ENCODE measurements at places on chromosomes 2 and 18.

DNA sequence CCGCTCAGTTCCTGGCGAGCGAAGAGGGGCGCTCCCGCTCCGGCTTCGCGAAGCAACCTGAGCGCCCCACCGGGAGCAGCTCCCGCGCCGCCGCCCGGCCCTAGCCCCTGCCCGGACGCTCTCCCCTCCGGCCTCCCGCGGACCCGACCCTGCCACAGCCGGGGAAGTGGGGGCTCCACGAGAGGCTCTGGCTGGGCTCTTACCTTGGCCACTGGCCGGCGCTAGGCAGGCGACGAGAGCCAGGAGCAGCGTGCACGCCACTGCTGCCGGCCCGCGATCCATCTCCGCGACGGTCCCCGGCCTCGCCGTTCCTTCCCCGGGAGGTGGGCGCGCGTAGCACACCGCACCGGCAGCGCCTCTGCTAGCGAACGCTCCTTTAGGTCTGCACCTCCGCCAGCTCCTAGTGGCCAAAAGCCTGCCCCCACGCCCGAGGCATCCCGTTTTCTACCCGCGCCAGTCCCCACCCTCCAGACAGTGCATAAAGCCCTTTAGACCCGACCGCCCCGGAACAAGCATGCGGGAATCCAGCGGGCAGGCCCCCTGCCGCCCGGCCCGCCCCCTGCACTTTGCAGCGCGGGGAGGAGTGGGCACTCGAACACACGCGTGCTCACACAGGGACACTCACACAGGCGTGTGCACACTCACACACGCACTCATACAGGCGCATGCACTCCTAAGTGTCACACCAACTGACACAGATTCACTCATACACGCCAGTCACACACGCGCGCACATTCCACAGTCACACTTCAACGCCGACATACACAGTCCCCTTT lies at the start of gene LRP2:
Gene LRP2, minus strand, starts transcription at position 417 of the 776 bp plus-strand sequence. Its CDS starts 135 bp downstream, at position 282.
- DNase-seq: peak; percentile 11

- DNase-seq: no peak
These were observed 70.2 kb downstream of the LBH start for GRCh38 chr2:30301551-30301950.

- DNase-seq: no peak
These were observed 74.1 kb downstream of the BOD1L2 start for GRCh38 chr18:57220930-57221483.

DNA sequence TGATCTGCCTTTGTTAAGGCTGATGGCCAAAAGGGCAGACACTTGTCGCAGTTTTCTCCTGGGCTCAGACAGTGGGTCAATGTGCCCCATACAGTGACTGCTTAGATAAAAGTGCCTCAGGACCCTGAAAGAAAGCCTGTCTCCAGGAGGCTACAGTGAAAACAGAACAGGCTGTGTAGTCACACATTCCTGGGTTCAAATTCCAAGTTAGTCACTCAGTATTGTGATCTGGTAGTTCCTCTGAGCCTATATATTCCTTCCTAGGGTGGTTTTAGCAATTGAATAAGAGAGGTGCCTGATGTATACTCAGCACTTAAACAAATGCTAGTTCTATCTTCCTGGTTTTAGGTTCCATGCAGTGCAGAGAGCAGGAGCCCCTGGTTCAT lies 54.4 kb downstream of the RPL37A start:
- DNase-seq: no peak

DNA sequence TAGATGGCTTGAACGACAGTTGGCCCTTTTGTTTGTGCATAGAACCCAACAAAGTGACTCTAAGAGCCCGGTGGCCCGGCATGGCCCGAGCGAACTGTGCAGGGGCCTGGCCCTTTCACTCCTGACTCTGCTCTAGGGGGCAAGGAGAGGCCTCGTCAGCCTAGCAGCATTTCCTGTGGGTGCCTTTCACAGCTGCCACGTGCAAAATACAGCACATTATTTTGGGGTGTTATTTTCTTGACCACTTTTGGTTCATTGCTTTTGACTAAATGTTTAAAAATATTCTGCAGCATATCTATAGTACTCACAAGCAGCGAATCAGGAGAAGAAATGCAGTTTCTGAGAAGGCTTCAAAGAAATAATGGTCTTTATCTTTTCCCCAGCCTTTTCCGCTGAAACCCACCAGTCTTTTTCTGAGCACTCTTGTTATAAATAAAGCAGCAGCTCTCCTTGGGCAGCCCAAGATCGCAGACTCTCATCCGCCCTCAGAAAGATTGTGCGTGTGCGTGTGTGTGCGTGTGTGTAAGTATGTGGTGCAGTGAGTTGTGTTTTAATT lies 31.3 kb downstream of the DGKD start:
- DNase-seq: peak; percentile 27

- DNase-seq: no peak
These were observed 393.5 kb downstream of the CTNNA2 start for GRCh38 chr2:79906139-79906890.

GRCh38 chr2:201363857-201364560 lies 6.9 kb upstream of the FLACC1 start:
- peak; percentile 31 for DNase-seq

- peak; percentile 63 for DNase-seq
These were observed at the start of gene ELAC1 for GRCh38 chr18:50967714-50968661. Gene ELAC1, plus strand, starts transcription at chr18:50968040. Its CDS starts 6,365 bp downstream, at chr18:50974405.

- no peak for DNase-seq
These were observed 442.3 kb upstream of the HNMT start for GRCh38 chr2:137521653-137522619.

DNA sequence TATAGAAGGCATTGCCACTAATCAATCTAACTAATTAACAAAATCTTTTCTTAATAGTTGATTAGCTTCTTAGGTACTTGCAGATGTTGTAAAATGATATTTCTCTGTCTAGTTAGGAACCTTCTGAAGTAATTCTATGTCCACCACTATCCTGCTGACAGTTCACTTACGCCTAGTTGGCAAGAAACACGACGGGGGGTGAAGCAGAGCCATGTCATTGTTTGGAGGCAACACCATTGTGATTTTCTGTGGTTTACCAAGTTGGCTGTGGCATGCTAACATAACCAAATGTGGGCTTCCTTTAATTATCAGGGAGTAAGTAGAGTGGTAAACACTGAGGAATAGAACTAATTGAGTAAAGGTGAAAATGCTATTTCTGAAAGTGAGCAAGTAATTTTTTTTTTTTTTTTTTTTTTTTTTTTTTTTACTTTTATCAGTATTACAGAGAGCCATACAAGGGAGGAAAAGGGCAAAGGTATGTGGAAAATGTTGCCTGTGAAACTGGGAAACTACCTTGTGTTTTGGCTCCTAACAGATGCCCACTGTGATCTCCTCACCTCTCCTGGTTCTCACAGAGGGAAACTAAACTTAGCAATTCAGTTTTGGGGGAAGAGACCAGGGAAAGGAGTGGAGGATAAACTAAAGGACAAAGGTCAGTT lies 126.8 kb downstream of the MEIS1 start:
- no peak for DNase-seq

GRCh38 chr2:4618630-4619228 lies 915.4 kb downstream of the DCDC2C start:
- no peak for DNase-seq

DNA sequence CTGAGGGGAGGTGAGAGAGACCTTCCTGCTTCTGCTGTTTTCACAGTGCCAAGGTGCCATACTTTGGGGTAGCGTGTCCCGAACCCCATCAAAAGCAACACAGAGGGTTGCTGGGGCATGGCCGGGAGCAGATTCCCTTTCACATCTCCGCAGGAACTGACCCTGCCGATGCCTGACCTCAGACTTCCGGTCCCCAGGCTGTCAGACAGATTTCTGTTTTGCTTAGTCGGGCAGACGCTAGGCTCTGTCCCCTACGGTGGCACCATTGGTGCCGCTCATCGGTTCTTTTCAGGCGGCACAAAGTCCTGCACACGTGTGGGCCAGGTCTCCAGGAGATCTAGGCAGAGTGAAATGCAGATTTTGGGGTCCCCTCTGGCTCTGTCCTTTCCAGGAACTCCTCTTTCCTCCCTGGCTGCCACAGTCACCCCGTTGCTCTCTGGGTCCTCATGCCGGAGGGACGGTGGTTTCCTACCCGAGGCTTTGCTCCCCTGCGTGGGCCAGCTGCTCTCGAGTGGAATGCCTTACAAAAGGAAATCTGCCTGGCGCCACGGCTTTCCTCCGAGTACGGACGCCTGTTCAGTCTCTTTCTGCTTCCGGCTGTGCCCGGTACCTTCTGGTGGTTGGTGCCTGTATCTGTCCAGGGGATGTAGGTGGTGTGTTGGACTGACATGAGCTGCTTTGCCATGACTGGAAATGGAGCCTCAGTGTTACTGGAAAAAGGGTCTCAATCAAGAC lies 39.3 kb downstream of the RTP5 start:
- DNase-seq: no peak

GRCh38 chr18:79478484-79479115 lies 82.9 kb downstream of the NFATC1 start:
- no peak for DNase-seq

GRCh38 chr2:240503375-240503774 lies 54.4 kb downstream of the ANKMY1 start:
- DNase-seq: no peak

- DNase-seq: no peak
These were observed 20.7 kb upstream of the DPP10 start for GRCh38 chr2:114421781-114422180.

- no peak for DNase-seq
These were observed 57.6 kb upstream of the RNF152 start for GRCh38 chr18:61950371-61950770.

DNA sequence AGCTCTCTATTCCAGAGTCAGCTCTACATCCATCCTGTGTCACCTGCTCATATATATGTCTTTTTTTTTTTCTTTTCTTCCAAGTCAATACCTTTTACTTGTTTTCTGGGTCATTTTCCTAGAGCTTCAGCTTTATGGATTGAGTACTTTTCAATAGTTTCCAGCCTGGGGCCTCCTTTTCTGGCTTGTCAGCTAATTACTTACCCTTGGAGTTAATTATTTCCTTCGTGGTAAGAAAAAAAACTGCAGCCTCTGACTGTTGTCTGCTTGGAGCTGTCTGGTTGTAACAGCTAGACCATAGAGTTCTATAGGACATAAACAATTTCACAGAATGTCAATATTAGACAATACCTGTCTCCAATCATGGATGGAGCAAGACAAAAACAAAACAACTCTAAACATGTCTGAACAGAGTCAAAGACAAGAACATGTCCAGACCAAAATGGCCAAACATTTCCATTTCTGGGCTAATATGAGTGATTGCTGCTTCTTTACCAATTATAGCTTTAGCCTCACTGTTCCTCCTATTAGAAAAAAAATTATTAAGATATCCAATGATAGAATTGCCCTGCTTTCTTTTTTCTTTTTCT lies 643.1 kb downstream of the SLC4A3 start:
- DNase-seq: no peak

DNA sequence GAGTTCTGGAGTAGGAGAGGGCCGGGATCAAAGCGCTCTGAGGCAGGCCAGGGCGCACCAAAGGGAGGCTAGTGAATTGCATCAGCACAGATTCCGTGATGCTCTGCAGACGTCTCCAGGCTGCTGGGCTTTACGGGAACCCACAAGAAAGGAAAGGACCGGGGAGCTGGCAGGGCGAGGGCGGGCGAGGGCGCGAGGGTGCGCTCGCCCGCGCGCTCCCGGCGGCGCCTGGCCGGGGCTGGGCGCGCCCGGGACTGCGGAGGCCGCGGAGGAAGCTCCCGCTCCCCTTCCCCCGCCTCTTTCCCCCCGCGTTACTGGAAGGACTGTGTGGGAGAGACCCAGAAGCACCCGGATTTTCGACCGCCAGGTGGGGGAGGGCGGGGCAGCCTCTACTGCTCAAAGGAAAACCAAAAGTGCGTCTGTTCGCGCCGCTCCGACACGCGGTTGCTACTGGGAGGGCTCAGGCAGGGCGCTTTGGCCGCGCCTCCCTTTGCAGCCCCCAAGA lies 2.4 kb upstream of the FOSL2 start:
- DNase-seq: peak; percentile 92

DNA sequence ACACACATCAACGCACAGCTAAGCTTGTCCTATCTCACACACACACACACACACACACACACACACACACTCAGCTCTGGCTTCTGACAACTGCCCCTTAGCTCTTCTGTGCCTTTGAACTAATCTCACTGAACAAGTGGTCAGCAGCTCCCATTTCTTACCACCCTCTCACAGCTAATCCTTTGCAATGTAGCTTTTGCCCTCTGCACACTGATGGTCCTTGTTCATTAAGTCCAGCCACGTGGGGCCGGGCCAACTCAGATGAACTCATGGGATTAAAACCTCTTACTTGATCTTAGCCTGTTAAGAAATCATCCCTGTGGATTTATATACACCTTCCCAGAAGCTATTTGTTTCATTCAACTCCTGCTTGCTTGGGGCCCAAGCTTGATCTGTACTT lies 36.6 kb downstream of the DPYSL5 start:
- DNase-seq: no peak

DNA sequence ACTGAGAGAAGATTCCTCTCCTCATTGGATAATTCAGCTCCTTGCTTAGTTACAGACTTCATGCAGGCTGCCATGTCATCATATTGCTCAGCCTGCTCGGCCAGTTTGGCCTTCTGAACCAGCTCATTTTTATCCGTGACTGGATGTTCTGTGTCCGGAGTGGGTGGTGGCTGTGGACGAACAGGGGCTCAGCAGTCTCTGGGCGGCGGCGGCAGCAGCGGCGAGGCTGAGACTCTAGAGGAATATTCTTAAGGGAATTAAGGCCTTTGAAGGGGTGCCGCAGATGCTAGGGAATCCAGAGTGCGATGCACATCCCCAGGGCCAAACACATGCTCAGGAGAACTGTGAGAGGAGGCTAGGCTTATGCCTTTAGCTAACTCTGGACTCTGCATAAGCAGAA lies 97.9 kb upstream of the GYPC start:
- no peak for DNase-seq

GRCh38 chr18:71209944-71210343 lies 921.1 kb downstream of the SOCS6 start:
- DNase-seq: no peak

DNA sequence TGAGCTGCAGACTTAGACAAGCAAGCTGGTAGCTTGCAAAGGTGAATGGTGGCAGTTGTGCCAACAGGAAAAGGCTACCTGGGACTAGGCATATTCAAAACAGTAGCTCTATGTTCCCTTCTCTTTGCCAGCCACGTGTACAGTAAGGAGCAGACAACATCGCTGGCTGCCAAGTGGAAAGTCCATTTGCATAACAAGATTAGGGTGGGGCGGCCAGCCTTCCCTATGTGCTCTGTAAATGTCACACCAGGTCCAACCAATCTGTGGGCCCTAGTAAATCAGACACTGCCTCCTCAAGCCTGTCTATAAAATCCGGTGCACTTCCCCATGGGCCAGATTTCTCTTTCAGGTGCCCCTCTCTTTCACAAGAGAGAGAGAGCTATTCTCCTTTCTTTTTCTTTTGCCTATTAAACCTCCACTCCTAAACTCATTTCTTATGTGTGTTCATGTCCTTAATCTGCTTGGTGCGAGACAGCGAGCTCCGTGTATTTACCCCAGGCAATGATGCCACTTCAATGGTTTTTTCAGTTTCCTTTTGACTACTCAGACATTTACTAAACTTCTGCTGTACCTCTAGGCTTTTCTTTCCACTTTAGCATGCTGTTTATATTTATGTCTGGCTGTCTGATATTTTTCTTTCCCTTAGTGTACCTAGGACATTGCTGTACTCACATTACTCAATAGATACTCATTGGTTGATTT lies 297.4 kb upstream of the GCFC2 start:
- no peak for DNase-seq

GRCh38 chr2:171319164-171319810 lies 114.5 kb downstream of the METTL8 start:
- peak; percentile 77 for DNase-seq

All from stimulated activated CD4-positive, alpha-beta T cell treated with anti-CD3 and anti-CD28 coated beads, Interleukin-4, amount 100 ng/mL, for 24 hours (primary cell).